ENCODE measurements at places on chromosomes 5 and 9.

DNA sequence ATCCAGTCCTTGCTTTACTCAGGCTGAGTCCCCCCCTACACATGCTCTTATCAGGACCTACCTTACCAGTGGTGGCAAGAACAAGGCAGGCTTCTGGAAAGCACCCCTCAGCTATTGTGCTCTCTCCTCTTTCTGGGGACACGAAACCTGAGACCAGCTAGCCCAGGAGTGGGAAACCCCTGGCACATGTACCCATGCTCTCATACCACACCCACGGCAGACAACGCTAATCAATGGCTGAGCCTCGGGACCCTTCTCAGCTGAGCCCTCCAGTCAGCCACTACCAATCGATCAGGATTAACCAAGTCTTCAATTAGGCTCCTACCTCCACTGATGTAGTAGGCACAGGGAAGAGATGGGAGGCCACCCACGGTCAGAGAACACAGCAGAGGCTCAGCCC lies 65.1 kb downstream of the VAV2 start:
- no peak for DNase-seq

GRCh38 chr9:2132484-2133082 lies 117.4 kb downstream of the SMARCA2 start:
- no peak for DNase-seq

DNA sequence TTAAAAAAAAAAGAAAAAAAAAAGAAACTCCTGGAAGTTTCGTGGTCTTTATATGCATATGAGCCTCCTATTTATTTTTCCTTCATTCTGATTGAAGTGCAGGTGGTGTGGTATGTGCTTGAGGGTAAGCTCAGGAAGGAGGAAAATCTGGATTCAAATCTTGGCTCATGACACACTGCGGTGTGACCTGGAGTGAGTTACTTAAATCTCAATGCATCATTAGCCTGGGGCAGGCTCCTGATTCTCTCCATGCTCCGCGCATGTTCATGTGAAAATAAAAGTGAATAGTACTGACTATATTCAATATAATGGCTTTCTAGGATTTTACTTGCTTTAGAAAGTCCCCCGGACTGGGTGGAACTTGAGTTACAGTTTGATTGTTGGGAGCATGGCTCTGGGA lies 35.6 kb downstream of the PTTG1 start:
- DNase-seq = no peak

DNA sequence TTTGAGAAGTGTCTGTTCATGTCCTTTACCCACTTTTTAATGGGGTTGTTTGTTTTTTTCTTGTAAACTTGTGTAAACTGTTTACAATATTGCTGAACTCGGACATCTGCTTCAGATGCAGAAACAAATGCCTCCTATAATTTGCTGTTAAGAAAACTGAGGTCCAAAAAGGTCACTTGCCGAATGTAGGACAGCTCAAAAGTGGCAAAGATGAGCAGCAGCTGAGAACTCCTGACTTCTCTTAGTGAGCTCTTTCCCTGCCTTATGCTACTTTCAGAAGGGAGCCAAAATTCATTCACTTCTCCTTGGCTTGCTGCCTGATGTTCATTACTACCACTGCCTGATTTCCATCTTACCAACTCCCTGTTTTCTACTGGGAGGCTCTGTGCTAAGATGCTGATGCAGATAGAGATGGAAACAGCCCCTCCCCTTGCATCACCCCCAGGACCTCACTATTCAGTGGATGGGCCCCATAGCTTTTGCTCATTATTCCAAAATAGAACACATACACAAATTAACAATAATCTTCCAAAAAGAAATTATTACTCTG lies 60.1 kb downstream of the SEMA6A start:
- no peak for DNase-seq

GRCh38 chr5:59393585-59394420 lies 499.7 kb downstream of the PDE4D start:
- DNase-seq = no peak

DNA sequence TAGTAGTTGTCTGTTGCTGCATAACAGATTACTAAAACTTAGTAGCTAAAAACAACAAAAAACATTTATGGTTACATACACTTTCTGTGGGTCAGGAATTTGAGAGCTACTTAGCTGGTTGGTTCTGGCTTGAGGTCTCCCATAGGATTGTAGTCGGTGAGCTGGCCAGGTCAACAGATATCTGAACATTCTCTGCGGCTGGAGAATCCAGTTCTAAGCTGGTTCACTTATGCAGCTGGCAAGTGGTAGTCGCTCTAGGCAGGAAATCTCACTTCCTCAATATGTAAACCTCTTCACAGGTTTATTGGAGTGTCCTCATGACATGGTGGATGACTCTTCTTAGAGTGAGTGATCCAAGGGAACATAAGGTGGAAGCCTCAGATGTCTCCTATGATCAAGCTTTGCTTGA lies 65.7 kb upstream of the TNFAIP8 start:
- no peak for DNase-seq

GRCh38 chr5:153714798-153715197 lies 224.3 kb downstream of the GRIA1 start:
- DNase-seq = no peak

DNA sequence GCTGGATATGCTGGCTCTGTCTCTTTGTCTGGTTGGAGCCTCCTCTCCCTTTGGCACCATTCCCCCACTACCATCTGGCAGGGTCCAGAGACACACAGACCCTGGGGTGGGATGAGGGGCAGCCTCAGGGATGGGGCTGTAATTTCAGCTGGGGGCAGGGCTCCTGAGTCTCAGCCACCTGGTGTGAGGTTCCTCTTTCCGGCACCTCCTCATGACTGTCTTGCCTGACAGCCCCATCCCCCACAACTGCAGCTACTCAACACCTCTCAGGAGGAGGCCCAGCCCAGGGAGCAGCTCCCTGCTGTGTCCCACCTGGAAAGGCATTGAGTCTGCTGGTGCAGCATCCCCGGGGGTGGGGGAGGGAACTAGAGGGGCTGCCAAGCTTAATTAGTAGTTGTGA lies 11.7 kb upstream of the RPS14 start:
- DNase-seq = no peak
